Ovary (tissue), 10 donors: ENCODE measurements at places on chromosomes 7 and 10. TPM values are rescaled to one million over a fixed set of nuclear protein-coding genes. Genes with fewer than 3 reads are reported as not detected.

DNA sequence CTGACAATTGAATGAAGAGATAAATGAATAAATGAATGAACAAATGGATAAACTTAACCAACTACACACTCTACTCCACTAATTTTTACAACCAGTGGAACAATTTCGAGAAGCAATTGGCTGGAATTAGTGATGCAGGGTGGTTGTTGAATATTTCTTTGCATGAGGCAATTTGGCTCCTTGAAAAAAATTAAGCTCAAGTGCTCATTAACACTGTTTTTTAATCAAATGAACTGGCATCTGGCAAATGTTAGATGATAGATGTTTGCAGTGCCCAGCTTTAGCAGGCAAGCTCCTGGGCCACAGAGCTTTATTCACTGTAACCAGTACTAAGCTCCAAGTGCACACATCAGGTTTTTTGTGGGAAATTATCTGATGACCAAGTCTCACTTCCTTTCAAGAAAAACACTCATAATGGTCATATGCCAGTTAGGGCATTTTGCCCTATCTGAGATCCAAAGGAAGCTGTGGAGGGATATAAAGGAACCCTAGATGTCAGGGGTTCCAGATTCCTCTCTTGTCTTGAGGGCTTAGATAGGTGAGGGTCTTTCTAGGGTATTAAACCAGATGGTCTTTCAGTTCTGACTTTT, 16.4 kb upstream of the ADD3 start:
- no peak for DNase-seq

- no peak for DNase-seq
These were observed 30.8 kb upstream of the FXYD4 start for GRCh38 chr10:43340619-43341018.

DNA sequence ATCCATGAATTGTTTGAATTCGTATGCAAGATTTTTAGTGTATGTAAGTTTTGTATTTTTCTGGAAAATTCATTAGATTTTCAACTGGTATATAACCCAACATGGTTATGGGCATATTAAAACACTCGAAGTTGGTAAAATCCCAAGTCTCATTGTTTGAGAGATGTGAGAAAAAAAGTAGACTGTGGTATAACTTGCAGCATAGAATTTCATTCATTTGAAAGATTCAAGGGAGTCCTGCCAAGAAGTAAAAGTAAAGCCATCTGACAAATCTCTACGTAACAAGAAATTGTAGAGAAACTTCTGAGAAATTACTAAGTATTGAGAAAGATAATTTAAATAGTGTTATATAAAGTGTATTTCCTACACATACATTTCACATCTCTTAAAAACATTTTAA, 40.2 kb downstream of the SEMA3E start:
- DNase-seq: no peak

- no peak for DNase-seq
These were observed 211.3 kb downstream of the BICC1 start for GRCh38 chr10:58723966-58724365.

DNA sequence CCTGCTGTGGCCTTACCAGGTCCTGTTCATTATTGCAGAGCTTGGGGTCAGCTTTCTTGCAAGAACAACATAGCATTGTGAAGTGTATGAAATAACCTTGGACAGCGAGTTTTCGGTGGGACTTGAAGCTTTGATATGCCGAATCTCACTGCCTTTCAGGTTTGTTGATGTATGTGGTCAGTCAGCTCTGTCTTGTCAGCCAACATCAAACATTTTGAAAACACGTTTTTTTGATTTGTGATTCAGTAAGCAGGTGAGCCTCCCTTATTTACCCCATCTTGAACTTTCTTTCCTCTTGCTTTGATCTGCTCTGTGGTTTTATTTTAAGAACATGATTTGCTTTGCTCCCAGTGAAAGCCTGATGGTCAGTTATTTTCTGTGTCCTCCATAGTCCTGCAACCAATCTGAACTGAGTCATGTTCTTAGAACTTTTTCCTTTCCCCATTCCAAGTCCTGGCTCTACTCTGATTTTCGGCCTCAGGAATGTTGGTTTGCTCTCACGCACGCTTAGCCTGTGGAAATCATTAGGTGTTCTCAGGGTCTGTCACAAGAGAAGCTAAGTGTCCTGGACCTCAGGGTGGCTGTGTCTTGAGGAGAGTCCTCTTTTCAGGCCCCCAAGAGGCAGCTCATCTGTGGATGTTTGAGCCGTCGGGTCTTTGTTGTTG, 8.7 kb downstream of the WBP1L start:
- peak; percentile 10 for DNase-seq

GRCh38 chr7:6159097-6159483, 113.3 kb downstream of the CYTH3 start:
- DNase-seq: no peak

DNA sequence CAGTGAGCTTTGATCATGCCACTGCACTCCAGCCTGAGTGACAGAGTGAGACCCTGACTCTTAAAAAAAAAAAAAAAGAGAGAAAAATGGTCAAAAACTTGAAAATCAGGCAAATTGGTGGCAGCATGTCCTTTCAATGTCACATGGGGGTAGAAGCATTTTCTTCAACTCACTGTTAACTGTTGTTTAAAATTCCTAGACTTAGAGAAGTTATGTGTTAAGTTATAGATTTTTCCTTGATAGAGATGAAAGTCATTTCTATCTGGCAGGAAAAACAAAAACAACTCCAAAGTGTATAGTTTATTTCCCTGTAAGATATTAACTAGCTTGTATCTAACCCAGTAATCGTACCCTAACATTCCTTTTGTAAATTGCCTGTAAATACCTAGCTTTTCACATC, 26.8 kb downstream of the LYZL2 start:
- no peak for DNase-seq

DNA sequence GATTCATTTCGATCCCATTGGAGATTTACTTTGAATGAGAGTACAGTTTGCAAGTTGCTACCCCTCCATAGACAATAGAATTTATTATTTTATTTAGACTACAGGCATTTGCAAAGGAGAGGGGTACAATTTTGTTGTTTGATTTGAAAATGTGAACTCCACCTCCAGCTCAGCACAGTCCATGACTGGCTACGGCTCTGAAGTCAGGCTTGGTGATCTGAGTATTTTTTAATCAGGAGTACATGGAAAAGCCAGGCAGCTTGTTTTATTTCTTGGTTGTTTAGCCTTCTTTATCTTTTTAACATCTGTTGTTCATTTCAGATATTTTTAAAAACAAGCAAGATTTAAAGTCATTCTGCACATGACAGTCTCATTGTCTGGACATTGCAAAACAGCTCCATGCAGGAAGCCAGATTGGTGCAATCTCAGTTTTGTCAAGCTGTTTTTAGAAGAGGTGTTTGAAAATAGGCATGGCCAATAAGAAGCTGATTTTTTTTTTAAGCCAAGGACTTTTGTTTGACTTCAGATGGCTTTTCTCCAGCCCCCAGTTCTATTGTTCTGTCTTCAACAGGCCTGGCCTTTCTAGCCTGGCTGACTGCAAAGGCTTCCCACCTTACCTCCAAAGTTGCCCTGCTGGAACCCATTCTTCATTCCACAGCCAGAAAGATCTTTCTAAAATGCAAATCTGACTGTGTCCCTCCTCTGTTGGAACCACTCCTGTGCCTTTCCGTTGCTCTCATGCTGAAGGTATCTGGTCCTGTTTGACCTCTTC, 12.2 kb downstream of the PLXDC2 start:
- no peak for DNase-seq

DNA sequence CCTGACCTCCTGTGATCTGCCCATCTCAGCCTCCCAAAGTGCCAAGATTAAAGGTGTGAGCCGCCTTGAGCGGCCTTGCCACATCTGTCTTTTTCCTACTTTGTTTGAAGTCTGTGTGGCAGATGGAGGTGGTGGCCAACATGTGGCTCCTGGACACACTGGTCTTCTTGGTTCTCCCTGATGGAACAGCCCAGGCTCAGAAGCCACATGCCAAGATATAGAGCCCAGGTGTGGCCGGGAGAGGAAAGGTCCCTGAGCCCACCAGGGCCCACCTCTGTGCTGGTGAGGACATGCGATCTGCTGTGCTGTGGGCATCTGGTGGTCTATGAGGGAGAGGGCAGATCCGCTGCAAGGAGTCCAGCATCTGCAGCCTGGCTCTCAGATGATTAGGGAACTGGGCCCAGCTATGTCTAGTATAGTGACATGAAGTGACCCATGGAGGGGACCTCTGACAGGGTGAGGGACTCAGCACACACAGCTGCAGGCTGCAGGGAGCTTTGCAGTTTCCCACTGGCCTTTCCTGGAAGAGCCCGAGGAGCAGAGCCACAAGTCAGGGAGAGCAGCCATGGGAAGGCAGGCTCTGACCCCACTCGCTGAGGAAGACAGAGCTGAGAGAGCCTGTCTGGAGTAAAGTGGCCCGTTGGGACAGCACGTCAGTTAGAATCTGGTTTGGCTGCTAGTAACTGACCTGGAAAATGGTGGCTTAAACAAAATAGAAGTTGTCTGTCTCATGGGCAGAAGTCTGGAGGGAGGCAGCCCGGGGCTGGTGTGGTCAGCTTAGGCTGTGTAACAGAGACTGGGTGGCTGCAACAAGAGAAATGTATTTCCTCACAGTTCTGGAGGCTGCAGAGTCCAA, 25.9 kb downstream of the ADCY1 start:
- DNase-seq: no peak

DNA sequence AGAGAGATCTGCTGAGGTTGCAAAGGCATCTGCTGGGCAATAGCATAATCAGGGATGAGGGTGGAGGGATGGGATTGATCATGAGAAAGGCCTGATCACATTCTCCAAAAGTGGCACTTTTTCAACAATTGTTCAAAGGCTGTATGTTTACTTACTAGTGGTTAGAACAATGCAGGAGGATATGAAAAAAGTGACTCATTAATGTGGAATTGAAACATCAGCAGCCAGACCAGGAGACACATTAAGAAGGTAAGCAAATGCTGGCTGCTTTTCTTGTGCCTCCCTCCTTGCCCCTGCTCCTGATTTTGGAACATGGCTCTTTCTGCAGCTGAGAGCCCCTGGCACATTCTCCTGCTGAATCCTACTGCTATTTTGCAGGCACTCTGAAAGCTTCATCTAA, 63.5 kb downstream of the FAM204A start:
- DNase-seq: no peak

DNA sequence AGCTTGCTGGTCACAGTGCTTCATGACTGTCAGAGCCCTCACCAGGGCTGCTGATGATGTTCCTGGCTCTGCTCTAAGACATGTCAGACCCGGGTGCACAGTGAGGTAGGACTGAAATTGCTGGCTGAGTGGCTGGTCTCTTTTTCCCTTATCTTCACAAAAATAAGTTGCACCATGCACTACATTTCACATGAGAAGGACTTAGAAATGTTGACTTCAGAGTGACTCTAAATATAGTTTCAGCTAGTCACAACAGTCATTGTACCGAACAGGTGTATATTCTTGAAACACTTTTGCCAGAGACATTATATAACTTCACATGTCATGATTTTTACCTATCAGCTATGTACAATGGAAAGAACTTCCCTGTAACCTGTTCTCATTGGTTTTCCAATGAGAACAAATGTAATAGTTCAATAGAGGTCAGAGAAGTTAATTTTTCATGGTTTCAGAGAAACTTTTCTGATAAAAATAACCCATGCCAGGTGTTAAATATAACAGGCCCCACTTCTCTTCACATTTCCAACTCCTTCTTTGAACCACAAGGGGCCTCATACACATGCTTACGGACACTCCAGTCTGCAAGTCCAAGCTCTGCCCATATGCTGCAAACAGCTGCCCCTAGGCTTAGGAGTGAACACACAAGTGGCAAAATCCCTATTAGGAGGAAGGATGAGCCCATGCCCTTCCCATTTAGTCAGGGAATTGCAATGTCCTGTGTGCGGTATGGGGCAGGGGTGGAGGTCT, 115.6 kb downstream of the CDK6 start:
- DNase-seq: no peak

GRCh38 chr10:78299851-78300468, 266.3 kb downstream of the RPS24 start:
- no peak for DNase-seq

GRCh38 chr7:150336746-150337145, 4.7 kb downstream of the RARRES2 start:
- DNase-seq: peak; percentile 27

- no peak for DNase-seq
These were observed 149.4 kb downstream of the LYZL1 start for GRCh38 chr10:29438271-29438670.

- no peak for DNase-seq
These were observed 754 bp downstream of the GSTO1 start for GRCh38 chr10:104255311-104255981.

GRCh38 chr10:124601431-124602120, 140.0 kb downstream of the LHPP start:
- no peak for DNase-seq

DNA sequence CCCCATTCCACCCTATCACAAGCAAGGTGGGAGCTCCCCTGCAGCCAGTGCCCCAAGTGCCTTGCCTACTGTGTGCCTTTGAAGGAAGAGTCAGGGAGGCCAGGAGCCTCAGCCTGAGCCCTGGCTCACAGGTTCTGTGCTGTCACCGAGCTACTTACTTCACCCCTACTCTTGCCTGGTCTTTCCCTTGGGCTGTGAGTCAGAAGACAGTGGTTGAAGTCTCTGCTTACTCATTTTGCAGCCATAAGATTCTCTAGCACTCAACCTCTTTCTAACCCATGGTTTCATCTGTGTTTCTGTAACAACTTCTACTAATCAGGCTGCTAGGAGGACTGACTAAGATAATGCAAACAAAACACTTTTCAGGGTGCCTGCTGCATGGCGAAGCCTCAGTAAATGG, 114.5 kb downstream of the PLCE1 start:
- DNase-seq: no peak

- DNase-seq: no peak
These were observed 46.1 kb upstream of the EXOC6 start for GRCh38 chr10:92801978-92802872.

- no peak for DNase-seq
These were observed 19.5 kb upstream of the CARD11 start for GRCh38 chr7:3063016-3063753.

DNA sequence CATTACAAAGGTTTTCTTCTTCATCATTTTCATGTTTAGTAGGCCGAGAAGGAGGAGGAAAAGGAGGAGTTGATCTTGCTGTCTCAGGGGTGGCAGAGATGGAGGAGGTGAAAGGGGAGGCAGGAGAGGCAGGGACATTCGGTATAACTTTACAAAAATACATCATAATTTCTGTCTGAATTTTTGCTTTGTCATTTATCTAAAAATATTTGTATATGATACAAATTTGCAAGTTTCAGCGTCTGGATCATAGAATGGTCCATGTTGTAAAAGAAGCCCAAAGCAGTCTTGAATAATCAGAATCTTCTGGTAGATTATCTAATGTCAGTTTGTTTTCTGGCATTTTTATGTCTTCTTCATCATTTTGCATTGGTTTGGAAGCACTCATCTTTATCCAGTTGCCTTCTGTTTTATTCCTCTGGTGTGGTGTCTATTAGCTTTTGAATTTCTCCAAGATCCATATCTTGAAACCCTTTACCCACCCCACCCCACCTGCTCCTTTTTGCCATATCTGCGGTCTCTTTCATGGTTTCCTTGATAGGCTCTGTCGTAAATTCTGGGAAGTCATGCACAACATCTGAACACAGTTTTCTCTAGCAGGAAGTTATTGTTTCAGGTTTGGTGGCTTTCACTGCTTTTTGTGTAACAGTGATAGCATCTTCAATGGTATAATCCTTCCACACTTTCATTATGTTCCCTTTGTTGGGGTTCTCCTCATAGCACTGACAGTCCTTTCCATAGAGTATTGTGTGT, 95.0 kb downstream of the ST7 start:
- no peak for DNase-seq

Gene MYH16
- polyA plus RNA-seq: not detected

Gene OR9A2
- not detected for polyA plus RNA-seq

Gene UBE3C
- 21.5 TPM for polyA plus RNA-seq

Gene EBLN1
- polyA plus RNA-seq: not detected

Gene SH3PXD2A
- polyA plus RNA-seq: 29.3 TPM

Gene FLNC
- polyA plus RNA-seq: 6.8 TPM

Gene UPK3B
- 2.0 TPM for polyA plus RNA-seq

Gene NPC1L1
- 0.22 TPM for polyA plus RNA-seq

Gene TSPAN33
- polyA plus RNA-seq: 8.9 TPM

Gene CLCN1
- not detected for polyA plus RNA-seq

Gene CYP2C18
- not detected for polyA plus RNA-seq
